8988T (cell line): ENCODE measurements at places on chromosomes 5 and 9.

- no peak for DNase-seq
These were observed 72.1 kb downstream of the LRSAM1 start for GRCh38 chr9:127523312-127523851.

DNA sequence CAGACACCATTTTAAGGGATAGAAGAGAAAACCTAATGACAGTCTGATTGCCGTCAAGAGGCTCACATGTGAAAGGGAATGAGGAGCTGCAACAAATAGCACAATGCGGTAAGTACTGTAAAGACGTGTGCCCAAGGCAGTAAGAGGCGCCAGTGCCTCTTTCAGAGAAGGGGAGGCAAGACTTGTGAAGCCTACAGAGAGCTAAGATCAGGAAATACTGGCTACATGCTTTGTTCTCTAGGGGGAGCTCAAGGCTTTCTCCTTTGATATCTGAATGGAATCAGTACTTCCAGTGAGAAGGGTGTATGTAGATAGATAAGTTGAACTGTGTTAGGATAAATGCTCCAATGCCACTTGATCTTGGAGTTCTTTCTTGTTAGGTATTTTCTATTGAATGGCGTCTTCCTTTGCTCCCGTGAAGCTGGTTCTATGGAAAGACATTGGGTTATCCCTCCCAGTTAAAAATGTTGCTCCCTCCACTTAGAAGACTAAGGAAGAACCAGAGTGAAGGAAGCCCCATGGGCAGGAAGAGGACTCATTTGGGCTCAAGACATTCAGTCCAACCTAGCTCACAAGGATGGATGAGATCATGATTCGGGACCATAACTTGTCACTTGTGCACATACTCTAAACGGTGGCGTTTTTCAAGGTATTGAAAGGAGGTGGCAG, 23.5 kb upstream of the ALDOB start:
- peak; percentile 29 for DNase-seq

DNA sequence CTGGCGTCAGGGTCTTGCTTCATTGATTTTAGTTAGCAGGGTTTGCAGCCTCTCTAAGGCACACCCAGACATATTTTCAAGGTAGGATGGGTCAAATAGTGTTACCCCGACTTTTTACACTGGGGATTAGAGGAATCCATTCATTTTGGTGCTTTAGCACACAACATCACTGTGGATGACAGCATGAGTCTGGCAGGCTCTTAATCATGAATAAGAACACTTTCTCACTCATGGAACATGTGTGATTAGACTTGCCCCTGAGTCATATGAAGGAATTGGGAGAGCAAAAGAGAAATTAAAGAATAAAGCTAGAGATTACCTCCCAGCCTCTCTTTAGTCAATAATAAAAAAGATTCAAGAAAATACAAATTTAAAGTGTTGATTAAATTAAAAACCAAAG, 175.6 kb downstream of the SEMA5A start:
- DNase-seq = no peak

- no peak for DNase-seq
These were observed 61.3 kb downstream of the BOD1 start for GRCh38 chr5:173554989-173555705.

GRCh38 chr9:88824711-88825110, 166.6 kb upstream of the S1PR3 start:
- DNase-seq = no peak

- no peak for DNase-seq
These were observed 28.9 kb downstream of the CERT1 start for GRCh38 chr5:75482482-75482881.

DNA sequence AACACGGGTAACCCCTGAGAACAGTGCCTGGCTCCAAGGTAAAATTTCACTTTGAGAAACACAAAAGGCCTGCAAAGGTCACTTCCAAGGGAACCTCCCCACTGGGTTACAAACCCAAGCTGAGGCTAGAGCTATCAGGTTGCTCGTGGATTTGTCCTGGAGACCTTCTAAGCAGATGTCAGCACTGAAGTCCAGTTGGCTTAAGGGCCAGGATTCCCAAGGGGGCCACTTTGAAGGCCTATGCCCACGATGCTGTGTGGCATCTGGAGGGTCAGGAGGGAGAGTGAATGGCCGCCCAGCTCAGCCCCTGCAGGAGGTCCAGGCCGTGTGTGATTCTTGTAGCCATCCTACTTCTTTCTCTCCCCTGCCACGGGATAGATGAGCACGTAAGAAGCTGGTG, 100.2 kb upstream of the FSTL4 start:
- DNase-seq = no peak

- DNase-seq = no peak
These were observed 75.5 kb downstream of the MAPKAP1 start for GRCh38 chr9:125631391-125632085.

- no peak for DNase-seq
These were observed 11.7 kb upstream of the OR13D1 start for GRCh38 chr9:104682642-104683041.

GRCh38 chr9:73380411-73380810, 228.7 kb downstream of the ANXA1 start:
- no peak for DNase-seq

DNA sequence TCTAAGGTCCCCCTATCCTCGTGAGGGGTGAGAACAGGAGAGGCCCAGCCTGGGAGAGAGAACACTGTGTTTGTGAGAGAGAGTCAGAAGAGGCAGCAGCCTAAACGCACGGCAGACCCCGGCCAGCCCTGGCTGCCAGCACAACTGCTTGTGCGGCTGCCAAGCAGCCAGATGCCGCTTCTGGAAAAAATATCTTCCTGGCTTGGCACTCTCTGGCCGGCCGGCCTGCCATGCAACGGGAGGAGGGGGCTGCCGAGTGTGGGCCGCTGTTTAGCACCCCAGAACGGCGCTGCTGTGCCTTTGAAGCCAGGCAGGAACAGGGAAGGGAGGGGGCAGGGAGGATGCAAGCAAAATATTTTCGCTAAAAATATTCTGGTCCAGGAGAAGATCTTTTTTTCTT, 105.0 kb downstream of the FGF18 start:
- DNase-seq = no peak

GRCh38 chr9:93268551-93269314, 84.8 kb downstream of the WNK2 start:
- peak; percentile 13 for DNase-seq

DNA sequence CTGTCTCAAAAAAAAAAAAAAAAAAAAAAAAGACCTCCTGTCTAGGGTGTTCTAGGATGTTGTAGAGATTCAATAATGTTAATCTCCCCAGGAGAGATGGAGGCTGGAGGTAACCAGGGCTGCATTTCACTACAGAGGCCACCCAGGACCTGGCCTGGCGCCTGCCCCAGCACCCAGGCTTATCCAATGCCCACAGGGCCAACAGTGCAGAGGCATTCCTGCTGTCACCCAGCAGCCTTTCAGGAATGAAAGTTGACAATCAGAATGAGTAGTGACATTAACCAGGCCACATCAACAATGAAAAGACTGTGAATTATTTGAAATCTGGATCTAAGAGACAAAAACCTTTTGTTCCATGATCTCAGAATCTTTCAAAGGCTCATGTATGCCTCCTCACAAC, 36.2 kb upstream of the GABRP start:
- DNase-seq = no peak

DNA sequence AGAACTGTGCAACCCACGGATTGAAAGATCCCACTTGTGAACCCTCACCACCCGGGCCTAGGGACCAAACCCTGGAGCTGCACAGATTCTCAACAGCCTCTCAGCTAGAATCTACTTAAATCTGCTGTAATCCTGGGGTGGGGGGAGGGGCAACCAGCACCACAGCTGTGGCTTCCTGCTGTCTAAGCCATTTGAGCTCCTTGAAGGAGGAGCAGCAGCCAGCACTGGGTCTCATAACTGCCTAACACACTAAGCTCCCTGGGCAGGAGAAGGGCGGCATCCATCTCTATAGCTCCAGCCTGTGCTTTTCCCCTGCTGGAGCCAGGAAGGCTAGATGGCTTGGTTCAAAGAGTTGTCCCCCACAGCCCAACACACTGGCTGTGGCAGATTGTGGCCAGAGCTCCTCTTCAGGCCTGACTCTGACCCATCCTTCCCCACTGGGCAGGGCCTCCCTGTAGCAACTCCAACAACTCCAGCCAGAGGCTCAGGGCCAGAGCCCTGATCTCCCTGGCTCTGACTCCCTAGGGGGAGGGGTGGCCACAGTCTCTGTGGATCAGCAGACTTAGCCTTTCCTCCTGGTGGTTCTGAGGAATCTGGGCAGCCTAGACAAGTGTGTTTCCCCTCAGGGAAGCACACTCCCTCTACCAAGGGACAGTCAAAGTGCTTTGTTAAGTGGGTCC, 72.0 kb upstream of the C9orf72 start:
- no peak for DNase-seq

- DNase-seq = no peak
These were observed 74.1 kb downstream of the NMUR2 start for GRCh38 chr5:152331006-152331405.

DNA sequence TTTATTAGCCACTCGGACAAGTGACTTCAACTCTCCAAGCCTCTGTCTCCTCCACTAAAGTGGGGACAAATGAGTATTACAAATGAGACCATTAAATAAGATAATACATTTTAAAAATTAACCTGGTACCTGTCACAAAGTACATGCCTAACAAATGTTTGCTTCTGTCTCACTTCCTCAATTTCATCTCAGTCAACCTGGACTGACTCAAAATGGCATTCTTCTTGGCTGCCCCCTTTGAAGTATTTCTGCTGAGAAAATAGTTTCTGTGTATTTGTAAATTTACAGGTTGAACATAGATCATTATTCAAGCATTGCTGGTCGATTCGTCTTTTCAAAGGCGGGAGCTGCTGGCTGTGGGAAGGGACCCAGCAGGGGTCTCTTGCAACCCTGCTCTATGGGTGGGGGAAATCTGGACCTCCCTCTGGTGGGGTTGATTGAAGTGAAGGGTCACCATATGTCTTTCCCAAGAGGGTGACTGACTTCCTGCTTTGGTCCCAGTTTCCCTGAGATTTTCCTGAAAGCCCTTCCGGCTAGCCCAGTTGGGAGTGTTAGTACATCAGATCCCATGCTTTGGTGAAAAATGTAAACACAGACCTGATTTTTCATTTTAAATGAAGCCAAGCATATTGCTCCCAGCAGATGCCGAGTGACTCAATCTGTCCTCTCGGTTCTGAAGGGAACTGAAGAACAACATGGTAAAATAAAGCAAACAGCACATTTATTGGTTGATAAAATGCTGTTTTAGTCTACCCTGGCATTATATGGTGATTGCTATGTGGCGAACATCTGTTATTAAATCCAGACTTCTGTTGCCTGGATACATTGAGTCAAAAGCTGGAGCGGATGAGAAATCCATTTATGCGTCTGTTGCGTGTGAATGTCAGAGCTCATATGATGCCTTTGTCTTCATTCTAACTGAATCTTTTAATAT, 73.0 kb downstream of the KCNIP1 start:
- no peak for DNase-seq

GRCh38 chr9:108634204-108634603, 221.6 kb downstream of the ACTL7B start:
- DNase-seq = no peak

GRCh38 chr9:137007108-137007815, 10.9 kb upstream of the CLIC3 start:
- DNase-seq = no peak

GRCh38 chr9:133709015-133709611, 29.0 kb downstream of the SARDH start:
- no peak for DNase-seq

DNA sequence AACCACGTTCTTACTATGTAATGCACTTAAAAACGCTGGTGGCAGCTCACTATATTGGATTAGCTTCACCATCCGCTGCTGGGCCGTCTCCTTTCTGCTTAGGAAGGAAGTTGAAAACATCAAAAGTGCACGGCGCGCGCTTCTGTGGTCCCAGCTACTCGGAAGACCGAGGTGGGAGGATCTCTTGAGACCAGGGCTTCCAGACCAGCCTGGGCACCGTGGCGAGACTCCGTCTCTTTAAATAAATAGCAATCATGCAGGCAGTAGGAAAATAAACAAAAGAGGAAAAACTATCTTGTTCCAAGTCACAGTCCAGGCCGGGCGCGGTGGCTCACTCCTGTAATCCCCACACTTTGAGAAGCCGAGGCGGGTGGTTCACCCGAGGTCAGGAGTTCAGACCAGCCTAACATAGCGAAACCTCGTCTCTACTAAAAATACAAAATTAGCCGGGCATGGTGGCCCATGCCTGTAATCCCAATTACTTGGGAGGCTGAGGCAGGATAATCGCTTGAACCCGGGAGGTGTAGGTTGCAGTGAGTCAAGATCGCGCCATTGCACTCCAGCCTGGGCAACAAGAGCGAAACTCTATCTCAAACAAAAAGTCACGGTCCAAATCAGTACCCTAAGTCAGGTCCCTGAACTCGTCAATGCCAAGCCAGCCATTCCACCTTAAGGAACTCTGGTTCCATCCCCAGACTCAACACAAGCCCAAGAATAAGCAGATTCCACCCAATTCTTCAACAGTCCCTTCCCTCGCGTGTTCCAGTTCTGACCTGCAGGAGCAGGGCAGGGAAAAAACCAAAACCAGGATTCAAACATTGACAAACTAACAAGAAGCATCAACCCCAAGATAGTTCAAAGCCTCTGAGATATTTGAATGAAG, 1.0 kb upstream of the GOLGA1 start:
- no peak for DNase-seq

DNA sequence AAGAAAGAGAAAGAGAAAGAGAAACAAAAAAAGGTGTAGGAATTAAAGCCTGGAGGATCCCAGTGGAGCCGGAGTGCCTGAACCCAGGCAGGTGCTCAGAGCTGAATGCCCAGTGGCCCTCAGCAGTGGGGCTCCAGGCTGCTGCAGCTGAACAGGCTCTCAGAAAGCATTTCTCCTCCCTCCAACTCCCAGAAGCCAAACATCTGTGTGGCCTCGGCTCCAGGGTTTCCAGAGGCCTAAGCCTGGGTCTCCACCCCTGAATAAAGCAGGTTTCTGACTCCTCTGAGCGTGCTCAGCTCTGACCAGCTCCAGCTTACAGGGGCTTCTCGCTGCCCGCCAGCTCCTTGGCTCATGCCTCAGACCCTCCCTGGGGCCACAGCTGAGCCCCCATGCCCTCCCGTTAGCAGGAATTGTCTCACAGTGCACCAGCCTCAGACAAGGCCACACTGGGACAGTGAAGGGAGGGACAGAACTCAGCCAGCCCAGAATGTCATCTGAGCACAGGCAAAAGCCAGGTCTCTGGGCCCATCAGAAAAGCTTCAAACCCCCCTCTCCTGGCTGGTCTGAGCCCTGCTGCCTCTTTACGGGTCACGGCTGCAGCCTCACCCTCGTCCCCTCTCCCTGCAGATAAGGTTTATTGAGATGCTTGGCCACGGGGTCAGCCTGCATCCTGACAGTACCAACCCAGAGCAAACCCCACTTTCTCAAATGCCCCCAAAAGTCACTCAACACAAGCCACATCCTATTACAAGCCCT, 114.4 kb upstream of the PPP1R26 start:
- DNase-seq = no peak

- no peak for DNase-seq
These were observed 45.0 kb downstream of the FOXI1 start for GRCh38 chr5:170150713-170151096.

DNA sequence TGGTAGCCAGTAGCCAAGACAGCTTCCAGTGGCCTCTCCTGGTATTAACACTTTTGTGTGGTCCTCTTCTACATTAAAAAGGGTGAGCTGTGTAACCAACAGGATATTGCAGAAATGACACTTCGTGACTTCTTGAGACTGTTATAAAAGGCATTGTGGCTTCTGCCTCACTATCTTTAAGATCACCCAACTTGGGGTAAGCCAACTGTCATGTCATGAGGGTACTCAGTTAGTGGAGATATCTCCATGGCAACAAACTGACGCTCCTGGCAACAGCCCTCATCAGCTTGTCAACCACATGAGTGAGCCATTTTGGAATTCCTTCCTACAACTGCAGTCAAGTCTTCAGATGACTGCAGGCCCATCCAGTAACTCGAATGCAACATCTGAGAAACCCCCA, 121.7 kb downstream of the DEPDC1B start:
- DNase-seq = no peak

GRCh38 chr5:15774632-15775031, 274.7 kb downstream of the FBXL7 start:
- no peak for DNase-seq
